Hematopoietic multipotent progenitor cell treated with erythropoietin and hydrocortisone succinate and interleukin-3 and kit ligand, for 8 days (in vitro differentiated cells): ENCODE measurements at places on chromosomes 12 and 14.

- DNase-seq, result no peak
These were observed 28.5 kb downstream of the CFL2 start for GRCh38 chr14:34685819-34686428.

- no peak for DNase-seq
These were observed 14.7 kb downstream of the KRT2 start for GRCh38 chr12:52637299-52637698.

DNA sequence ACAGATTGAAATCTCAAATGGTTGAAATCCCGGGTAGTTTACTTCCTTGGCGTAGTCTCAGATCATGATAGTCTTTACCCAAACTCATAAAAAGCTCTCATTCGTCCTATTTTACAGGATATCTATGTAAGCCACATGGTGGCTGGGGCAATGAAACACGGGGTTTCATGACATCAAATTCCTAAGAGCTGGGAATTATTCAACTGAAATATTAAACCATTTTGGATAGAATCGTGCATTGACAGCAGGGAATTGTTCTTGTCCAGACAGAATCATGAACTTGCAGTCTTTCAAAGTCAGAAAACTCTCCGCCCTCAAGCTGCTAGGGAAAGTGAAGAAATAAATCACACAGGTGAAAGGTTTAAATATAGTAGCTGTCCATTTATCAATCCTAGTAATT, 33.2 kb upstream of the PRKAB1 start:
- DNase-seq, result no peak

GRCh38 chr12:46458500-46459102, 86.0 kb upstream of the SLC38A2 start:
- DNase-seq, result no peak

DNA sequence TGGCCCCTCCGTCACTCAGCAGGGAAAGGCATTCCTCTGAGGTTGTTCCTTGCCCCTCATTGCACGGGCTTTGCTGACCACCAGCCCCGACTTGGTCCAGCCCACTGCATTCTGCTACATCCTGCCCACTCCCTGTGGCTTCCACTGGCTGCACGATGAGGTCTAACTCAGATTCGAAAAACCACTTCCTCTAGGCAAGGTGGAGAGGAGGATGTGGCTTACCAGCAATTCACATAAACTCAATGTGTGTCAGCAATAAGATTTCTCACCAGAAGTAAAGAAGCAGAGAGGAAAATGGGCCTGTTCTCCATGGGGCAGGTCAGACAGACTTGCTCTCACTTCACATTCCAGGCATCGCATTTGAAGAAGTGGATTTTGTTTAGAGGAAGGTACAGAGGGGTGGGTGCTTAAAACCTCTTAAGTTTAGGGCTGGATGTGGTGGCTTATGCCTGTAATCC, 14.7 kb downstream of the GPR68 start:
- DNase-seq, result peak; percentile 45

- DNase-seq, result no peak
These were observed 5.0 kb upstream of the OR10P1 start for GRCh38 chr12:55631733-55632132.

DNA sequence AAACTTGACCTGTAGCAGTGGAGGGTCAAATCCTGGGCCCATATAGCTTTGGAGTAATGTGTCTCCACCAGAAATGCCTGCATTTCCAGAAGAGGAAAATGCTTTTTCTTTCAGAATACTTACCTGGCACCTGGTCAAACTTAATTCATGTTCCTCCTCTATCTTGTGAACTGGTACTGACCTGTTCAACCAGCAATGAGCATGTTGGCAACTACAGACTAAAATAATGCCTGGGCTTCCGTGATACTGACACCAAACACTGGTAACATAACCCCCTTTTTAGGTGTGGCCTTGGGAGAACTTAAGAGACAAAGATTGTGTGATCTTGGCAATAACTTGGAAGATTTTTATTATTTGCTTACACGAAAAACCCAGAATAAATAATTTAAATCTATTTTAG, 23.8 kb upstream of the MGST1 start:
- DNase-seq, result no peak

- no peak for DNase-seq
These were observed 16.5 kb downstream of the SELPLG start for GRCh38 chr12:108616941-108617858.

GRCh38 chr12:82708061-82708879, 21.6 kb downstream of the TMTC2 start:
- no peak for DNase-seq
